ENCODE measurements at places on chromosomes 13 and 19.

DNA sequence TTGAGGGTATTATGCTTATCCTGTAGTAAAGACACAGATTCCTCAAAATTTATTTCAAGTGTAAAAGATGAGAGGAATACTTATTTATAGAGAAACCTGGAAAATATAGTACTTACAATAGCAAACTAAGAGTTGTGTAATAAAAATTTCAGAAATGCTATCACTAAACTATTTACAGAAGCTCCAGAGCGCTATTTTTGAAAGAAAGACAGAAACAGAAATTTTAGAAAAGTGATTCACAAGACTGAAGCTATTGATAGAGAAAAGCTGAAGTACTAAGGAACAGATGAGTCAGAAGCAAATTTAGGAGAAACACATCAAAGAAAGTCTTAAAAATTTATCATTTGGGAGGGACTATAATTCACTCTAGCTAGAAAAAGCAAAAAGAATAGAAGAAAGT is 1174.2 kb downstream of the DIAPH3 start:
- DNase-seq = no peak

DNA sequence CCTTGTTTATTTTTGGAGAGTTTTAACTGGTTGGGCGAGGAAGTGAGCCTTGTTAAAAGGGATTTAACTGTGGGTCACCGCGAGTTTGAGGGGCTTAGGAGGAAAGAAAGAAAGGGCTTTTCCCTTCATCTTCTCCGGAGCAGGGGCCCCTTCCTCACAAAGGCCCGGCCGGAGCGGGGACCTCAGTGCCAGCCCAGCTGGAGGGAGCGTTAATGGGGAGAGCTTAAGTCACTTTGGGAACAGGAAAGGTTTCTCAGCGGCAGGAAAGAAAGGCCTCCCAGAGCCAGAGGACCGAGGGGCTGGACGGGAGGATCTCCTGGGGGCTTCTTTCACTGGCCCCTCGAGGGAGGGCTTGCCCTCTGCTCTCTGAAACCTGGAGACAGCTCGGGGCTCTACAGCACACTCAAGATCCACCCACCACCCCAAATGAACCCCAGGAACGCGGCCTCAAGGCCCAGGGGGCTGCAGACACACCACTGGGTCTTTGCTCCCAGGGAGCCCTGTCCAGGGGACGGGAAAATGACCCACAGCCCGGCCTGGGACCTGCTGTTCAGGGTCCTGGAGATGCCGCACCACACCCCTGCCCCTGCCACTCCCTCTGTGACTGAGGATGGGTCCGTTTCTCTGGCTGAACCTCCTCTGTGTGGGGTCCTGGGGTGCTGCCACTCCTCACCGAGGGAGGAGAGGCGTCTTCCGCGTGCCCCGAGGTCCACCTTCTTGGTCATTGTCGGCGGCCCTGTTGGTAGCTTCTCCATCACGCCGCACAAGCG is 128.3 kb downstream of the URI1 start:
- DNase-seq = no peak

- DNase-seq = no peak
Measured at GRCh38 chr19:15288146-15288963, 44.0 kb downstream of the BRD4 start.

DNA sequence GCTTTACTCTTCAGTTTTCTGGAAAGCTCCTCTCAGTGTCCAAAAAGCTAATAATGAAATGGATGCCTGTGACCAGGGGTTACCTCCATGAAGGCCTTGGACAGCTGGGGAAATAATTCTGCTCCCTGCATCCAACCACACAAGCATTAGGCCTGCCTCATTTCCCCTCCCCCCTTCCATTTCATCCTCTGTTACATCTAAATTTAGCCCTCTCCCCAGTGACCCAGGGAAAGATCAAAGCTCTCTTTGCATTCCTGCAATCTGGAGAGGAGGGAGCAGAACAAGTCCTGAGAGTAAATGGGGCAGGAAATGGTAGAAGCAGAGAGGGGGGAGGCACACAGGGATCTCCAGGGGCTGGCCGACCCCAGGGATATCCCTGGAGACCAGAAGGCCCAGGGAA is 452.7 kb downstream of the TSHZ3 start:
- no peak for DNase-seq

GRCh38 chr13:73952648-73953047 is 181.6 kb downstream of the KLF12 start:
- no peak for DNase-seq

- no peak for DNase-seq
Measured at GRCh38 chr13:70324519-70324918, 216.3 kb upstream of the KLHL1 start.

GRCh38 chr19:39502640-39503417 is 4.1 kb downstream of the DLL3 start:
- peak; percentile 78 for DNase-seq

DNA sequence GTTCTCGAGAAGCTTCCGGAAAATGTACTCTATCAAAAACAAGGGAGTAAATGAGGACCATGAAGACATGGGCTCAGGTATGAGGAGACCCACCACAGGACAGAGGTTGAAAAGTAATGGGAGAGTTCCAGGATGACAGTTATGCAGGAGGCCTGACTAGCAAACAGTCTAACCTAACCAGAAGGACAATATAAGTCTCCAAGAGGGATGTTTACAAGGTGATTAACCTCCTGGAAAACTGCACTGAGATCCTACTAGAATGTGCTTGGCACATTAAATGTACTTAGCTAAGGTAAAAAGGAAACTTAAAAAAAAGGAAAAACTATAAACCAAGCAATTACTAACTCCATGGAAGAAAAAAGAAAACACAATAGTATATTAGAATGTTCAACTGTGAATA is 258.3 kb downstream of the KLF5 start:
- no peak for DNase-seq

DNA sequence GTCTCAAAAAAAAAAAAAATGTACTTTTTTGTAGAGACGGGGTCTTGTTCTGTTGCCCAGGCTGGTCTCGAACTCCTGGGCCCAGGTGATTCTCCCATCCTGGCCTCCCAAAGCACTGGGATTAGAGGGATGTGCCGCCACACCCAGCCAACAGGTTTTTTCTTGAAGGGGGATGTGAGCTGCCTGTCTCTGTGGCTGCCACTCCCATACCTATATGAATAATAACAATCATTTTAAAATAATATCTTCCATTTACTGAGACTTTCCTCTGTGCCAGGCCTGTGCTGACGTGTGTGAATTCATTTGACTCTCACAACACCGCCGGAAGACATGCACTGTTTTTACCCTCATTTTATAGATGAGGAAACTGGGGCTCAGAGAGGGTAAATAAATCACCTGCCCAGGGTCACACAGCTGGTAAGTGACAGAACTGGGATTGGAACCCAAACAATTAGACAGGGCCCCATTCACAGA is 7.2 kb upstream of the BCL3 start:
- peak; percentile 95 for DNase-seq

DNA sequence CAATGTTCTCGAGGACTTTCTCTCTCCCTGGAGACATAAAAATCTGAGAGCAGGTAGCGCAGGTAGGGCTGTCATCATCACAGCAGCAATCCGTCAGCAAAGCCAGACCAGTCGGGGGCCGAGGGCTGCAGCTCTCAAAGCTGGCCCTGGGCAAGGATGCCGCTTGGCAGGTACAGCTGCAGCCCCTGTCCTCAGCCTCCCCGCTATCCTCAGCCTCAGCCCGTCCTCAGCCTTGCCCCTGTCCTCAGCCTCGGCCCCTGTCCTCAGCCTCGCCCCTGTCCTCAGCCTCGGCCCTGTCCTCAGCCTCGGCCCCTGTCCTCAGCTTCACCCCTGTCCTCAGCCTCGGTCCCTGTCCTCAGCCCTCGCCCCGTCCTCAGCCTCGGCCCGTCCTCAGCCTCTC is 10.9 kb downstream of the C13orf46 start:
- no peak for DNase-seq

GRCh38 chr19:51131780-51132680 is 7.3 kb downstream of the SIGLEC9 start:
- DNase-seq = no peak

- DNase-seq = no peak
Measured at GRCh38 chr13:51249770-51250741, 27.9 kb downstream of the FAM124A start.

DNA sequence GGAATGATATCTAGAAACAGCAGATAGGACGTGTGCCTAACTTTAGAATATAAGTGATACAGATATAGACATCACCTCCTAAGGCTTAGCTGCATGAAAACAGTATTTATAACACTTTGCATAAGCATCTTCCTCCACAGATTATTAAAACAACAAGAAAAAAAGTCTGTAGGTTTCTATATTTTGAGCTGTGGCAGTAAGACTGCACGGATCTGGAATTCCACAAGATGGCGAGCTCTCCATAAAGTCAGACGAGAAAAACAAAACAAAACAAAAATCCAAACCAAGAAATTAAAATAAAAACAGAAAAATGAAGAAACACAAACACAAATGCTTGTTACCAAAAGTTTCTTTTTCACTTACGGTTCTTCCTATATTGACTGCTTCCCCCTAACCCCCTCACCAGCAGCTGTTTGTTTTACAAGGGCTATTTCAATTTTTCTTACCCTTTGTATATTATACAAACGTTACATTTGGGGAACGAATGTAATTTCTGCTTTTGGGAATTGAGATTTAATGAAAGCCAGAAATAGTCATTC is 285.8 kb downstream of the MYO16 start:
- DNase-seq = peak; percentile 44

- no peak for DNase-seq
Measured at GRCh38 chr19:6723738-6724137, 3.3 kb upstream of the C3 start.

DNA sequence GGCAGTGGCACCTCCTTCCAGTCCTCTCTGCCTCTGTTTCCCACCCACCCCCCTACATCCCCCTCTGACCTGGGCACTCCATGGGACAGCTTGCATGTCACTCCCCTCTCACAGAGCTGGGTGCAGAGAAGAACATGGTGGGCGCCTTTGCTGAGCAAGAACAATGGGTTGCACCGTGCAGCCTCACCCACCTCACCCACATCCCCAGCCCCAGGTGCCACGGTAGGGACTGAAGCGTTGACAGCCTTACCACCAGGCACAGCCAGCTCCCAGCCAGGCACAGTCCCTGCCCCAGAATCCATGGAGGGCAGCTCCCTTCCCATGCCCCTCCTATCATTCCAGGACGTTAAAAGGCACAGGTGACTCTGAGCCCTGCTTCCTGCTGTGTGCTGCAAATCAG is 93.1 kb upstream of the VSTM2B start:
- no peak for DNase-seq

DNA sequence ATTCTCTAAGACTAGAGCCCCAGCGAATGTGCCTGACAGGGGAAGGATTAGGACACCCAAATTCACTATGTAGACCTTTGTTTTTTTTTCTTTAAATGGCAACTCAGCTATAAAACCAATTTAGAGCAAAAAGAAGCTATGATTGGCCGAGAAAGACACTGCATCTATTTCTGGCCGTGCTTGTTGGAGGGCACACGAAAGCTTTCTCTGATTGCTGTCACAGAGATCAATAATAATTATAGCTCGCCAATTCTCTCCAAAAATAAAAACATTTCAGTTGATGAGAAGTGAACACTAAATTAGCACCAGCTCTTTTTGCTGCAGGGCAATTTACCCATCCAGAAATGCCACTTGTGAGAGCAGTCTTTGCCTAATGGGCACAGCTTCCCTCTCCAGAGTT is 31.2 kb downstream of the CBY2 start:
- no peak for DNase-seq

DNA sequence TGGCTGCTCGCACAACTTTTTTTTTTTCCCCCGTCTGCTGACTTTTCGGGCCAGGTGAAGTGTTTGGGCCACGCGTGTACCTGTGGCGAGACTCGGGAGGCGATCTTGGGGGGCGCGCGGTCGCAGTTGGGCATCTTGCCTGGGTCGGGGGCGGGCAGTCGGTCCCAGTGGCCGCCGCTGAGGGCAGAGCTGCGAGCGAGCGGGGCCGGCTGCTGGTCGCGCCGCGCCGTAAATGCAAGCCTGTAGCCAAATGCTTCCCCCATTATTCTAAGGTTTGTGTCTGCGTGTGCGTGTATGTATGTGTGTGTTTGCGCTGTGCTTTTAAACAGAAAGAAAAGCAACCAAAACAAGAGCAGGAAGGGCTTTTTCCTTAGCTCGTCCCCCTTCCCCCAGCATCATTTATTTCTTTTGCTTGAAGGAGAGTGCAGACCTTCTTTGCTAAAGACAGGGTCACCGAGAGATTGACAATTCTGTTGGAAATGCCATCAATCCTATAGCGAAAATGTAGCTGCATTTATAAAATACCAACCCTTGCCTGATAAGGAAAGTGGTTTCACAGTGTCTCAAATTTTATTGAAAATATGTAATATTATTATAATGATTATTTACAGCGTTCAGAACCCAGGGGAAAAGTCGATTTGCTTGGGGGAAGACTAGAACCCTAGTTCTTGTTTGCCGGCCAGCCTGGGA is 143.2 kb upstream of the ZNF536 start:
- DNase-seq = no peak

DNA sequence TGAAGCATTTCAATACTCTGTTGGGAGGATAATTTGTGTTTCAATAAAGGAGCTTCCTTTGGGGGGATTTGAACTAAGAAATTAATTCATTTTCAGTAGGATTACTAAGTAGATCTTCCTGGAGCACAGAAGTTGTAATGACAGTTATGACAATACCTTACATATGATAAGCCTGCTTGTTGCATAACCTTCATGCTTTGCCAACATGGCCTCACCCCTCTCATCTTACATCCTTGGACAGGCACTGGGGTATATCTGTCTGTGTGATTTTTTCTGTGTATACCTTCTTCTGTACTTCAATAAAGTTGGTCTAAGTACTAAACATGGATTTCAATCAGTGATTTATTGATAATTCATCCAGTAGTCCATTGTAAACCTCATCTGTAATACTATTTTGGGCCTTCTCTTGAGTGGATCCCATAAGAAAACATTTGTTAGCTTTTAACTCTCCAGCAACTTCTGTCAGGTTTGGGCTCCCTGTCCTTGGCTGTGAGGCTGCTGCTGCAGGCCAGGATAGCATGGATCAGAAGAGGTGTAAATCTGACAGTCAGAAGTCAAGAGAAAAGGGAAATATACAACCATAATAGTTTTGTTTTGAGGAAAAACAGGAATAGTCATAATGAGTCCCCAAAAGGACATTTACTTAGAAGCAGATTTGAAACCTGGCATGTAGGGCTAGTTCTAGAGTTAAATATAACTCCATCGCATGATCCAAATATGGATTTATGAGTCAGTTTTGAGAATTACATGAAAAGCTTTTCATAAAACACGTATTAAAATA is 422.2 kb downstream of the KLF5 start:
- DNase-seq = peak; percentile 60

- DNase-seq = peak; percentile 25
Measured at GRCh38 chr19:6663236-6664201, 6.4 kb downstream of the TNFSF14 start.

DNA sequence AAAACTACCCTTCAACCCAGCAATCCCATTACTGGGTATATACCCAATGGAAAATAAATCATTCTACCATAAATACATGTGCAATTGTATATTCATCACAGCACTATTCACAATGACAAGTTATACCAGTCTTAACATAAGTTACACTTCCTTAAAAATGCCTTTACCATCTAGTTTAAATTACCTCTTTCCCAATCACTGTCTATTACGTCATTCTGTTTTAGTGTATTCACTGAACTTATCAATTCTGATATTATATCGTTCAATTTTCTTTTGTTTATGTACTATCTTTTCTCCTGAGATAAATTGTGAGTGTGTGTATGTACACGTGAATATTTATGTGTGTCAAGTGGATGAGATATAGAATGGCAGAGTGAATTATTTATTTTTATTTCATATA is 1416.8 kb downstream of the OLFM4 start:
- DNase-seq = no peak

- DNase-seq = no peak
Measured at GRCh38 chr13:20416223-20416745, 109.4 kb downstream of the CRYL1 start.
